Effector memory CD8-positive, alpha-beta T cell (primary cell): ENCODE measurements at places on chromosomes 2 and 18.

DNA sequence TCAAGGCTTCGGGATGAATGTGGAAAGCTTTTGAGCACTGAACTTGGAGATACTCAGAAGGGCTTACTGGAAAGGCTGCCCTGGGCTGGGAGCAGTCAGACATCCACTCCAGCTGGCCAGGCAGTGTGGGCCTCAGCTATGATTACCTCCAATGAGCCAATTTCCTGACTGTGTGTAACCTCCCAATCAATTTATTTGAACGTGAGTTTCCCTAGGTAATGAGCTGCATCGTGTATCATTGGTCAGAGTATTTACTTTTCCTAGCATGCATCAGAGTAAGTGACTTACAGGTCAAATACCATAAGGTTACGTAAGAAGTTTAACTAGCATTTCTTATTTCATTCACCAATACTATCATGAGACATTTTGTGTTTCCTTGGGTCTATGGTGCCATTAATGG, 11.0 kb upstream of the CTAGE1 start:
- H3K27ac ChIP-seq: no peak overlapping the region
- H3K4me3 ChIP-seq: no peak overlapping the region
- DNase-seq: no peak

- no peak overlapping the region for H3K4me3 ChIP-seq
- no peaks in the 10 kb centered on the region for H3K36me3 ChIP-seq
- H3K27me3 ChIP-seq: no peaks in the 10 kb centered on the region
- DNase-seq: no peak
- no peaks in the 10 kb centered on the region for H3K4me1 ChIP-seq
- H3K27ac ChIP-seq: no peak overlapping the region
These were observed 784.0 kb upstream of the KLHL29 start for GRCh38 chr2:22600999-22601398.

GRCh38 chr2:3001615-3002560, 375.7 kb downstream of the EIPR1 start:
- H3K27ac ChIP-seq: no peak overlapping the region
- no peaks in the 10 kb centered on the region for H3K4me1 ChIP-seq
- no peaks in the 10 kb centered on the region for H3K36me3 ChIP-seq
- no peak overlapping the region for H3K4me3 ChIP-seq

- no peaks in the 10 kb centered on the region for H3K27me3 ChIP-seq
- no peak overlapping the region for H3K27ac ChIP-seq
- no peak overlapping the region for H3K4me3 ChIP-seq
- H3K36me3 ChIP-seq: no peaks in the 10 kb centered on the region
- H3K4me1 ChIP-seq: peaks cover 10% of the 10 kb centered on the region
These were observed 39.9 kb downstream of the PRKCE start for GRCh38 chr2:45691171-45691999.

- H3K27ac ChIP-seq: no peak overlapping the region
- H3K36me3 ChIP-seq: no peaks in the 10 kb centered on the region
- DNase-seq: no peak
These were observed 19.7 kb downstream of the CROCC2 start for GRCh38 chr2:240925568-240926515.

- no peak overlapping the region for H3K27ac ChIP-seq
- no peaks in the 10 kb centered on the region for H3K4me1 ChIP-seq
- DNase-seq: no peak
These were observed 254.2 kb downstream of the EN1 start for GRCh38 chr2:118593257-118593656.

DNA sequence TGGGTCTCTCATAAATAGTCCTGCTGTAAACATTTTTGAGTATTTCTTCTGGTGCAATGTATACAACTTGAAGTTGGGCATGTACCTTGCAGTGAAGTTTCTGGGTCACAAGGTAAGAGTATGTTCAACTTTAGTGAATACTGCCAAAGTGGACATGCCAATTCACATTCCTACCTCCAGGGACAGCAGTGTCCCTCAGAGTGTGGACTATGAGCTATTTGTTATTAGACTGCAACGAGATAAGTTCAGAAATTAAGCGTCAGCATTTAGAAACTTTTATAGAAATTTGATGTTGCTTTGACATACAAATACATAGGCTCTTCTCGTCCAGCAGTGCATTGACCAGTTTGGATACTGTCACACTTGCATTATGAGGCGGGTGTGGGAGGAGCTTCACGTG, 7.2 kb upstream of the ACKR3 start:
- no peaks in the 10 kb centered on the region for H3K27me3 ChIP-seq
- peaks cover 22% of the 10 kb centered on the region for H3K4me1 ChIP-seq
- no peak overlapping the region for H3K27ac ChIP-seq
- no peak overlapping the region for H3K4me3 ChIP-seq
- no peak for DNase-seq

- no peak for DNase-seq
- H3K27ac ChIP-seq: peak overlapping the region; percentile 32
- H3K4me3 ChIP-seq: peak overlapping the region; percentile 9
- H3K4me1 ChIP-seq: peaks cover 69% of the 10 kb centered on the region
- H3K36me3 ChIP-seq: peaks cover 13% of the 10 kb centered on the region
These were observed 59.0 kb downstream of the TMEM247 start for GRCh38 chr2:46538393-46538792.

DNA sequence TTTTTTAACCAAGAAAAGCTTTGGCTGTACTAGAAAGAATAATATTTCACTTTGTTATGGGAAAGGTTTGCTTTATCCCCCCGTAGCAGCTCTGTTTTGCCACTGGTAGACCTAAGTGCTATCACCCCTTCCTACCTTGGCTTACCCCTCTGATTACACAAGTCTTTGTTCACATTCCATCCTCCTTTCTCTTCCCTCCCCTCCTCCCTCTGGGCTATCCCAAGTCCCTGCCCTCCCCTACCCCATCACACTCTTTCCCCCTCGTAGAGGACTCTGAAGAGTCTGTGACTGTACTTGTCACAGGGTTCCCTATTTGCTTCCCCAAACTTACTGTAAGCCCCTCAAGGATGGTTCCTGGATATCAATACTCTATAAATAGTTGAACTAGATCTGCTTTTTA, 152.9 kb upstream of the NOSTRIN start:
- H3K4me1 ChIP-seq: peaks cover 4% of the 10 kb centered on the region
- no peaks in the 10 kb centered on the region for H3K36me3 ChIP-seq
- H3K27ac ChIP-seq: no peak overlapping the region
- no peak for DNase-seq
- H3K4me3 ChIP-seq: no peak overlapping the region
